Spleen (tissue), 13 donors: ENCODE measurements at places on chromosomes 5 and 9. TPM values are rescaled to one million over a fixed set of nuclear protein-coding genes. Genes with fewer than 3 reads are reported as not detected.

Gene GPR21
- 0.19 TPM for polyA plus RNA-seq

Gene OGN
- polyA plus RNA-seq = 0.48 TPM

Gene PLAC8L1
- 1.3 TPM for polyA plus RNA-seq

Gene NSG2
- polyA plus RNA-seq = not detected

Gene LEAP2
- polyA plus RNA-seq = 2.1 TPM

Gene MPDZ
- polyA plus RNA-seq = 9.8 TPM

Gene SOHLH1
- polyA plus RNA-seq = 0.10 TPM

Gene CARD9
- polyA plus RNA-seq = 17.3 TPM

Gene RGS7BP
- 0.11 TPM for polyA plus RNA-seq

Gene TMEM232
- polyA plus RNA-seq = 0.16 TPM

Gene PIP5K1B
- polyA plus RNA-seq = 2.3 TPM

Gene PCDHAC2
- 0.17 TPM for polyA plus RNA-seq

Gene SPATA31E1
- polyA plus RNA-seq = not detected

Gene SLCO6A1
- polyA plus RNA-seq = not detected

Gene CDK7
- polyA plus RNA-seq = 17.4 TPM
